Airway epithelial cell (primary cell): ENCODE measurements at places on chromosomes 16 and 17. TPM values are rescaled to one million over a fixed set of nuclear protein-coding genes. Genes with fewer than 3 reads are reported as not detected.

Gene EFNB3
- 2.0 and 2.6 TPM in 2 replicates for total RNA-seq

Gene PRSS27
- total RNA-seq = 4.4 and 5.3 TPM in 2 replicates

Gene MYCBPAP
- total RNA-seq = 0.60 TPM in 1 of 2 replicates, not detected in the other

Gene ABCA8
- not detected in 2 replicates for total RNA-seq

Gene SLC5A10
- total RNA-seq = 0.05 TPM in 1 of 2 replicates, not detected in the other

Gene MYO1D
- 24.1 and 34.2 TPM in 2 replicates for total RNA-seq

Gene TVP23C
- total RNA-seq = 4.7 and 6.7 TPM in 2 replicates

Gene NGFR
- 3.2 and 3.9 TPM in 2 replicates for total RNA-seq

Gene FLII
- 275 and 343 TPM in 2 replicates for total RNA-seq

Gene SNRNP25
- 38.7 and 44.4 TPM in 2 replicates for total RNA-seq

Gene NPB
- total RNA-seq = 3.0 TPM in 1 of 2 replicates, not detected in the other

Gene ZNF385C
- 0.14 TPM in 1 of 2 replicates, not detected in the other for total RNA-seq

Gene TEKT3
- total RNA-seq = not detected in 2 replicates

Gene DNAH3
- 0.07 and 0.56 TPM in 2 replicates for total RNA-seq

Gene CA10
- total RNA-seq = not detected in 2 replicates

Gene ASIC2
- total RNA-seq = not detected in 2 replicates

Gene PHOSPHO1
- total RNA-seq = 0.14 TPM in 1 of 2 replicates, not detected in the other

Gene CLEC18B
- 0.14 TPM in 1 of 2 replicates, not detected in the other for total RNA-seq

Gene TPSG1
- not detected in 2 replicates for total RNA-seq

Gene NACA2
- not detected in 2 replicates for total RNA-seq

Gene KAT2A
- total RNA-seq = 11.4 and 18.2 TPM in 2 replicates

Gene KRT31
- total RNA-seq = 0.05 and 0.28 TPM in 2 replicates

Gene MMP28
- 47.8 and 64.9 TPM in 2 replicates for total RNA-seq

Gene CCDC78
- total RNA-seq = 1.7 and 3.4 TPM in 2 replicates

Gene HID1
- total RNA-seq = 3.8 and 9.2 TPM in 2 replicates

Gene RDM1
- total RNA-seq = 3.1 and 4.6 TPM in 2 replicates

Gene STH
- total RNA-seq = not detected in 2 replicates

Gene CHST6
- 1.3 and 1.5 TPM in 2 replicates for total RNA-seq

Gene ANKS4B
- not detected in 2 replicates for total RNA-seq

Gene CCL1
- not detected in 2 replicates for total RNA-seq

Gene TADA2A
- 11.6 and 13.0 TPM in 2 replicates for total RNA-seq

Gene CD300LB
- total RNA-seq = not detected in 2 replicates

Gene PRSS33
- total RNA-seq = not detected in 2 replicates

Gene BAHCC1
- 6.0 and 7.1 TPM in 2 replicates for total RNA-seq

Gene ALDH3A1
- 42.2 and 62.1 TPM in 2 replicates for total RNA-seq

Gene ITGAL
- total RNA-seq = not detected in 2 replicates
